ENCODE measurements at places on chromosomes 4 and X.

GRCh38 chr4:17613761-17614415 lies 553 bp upstream of the MED28 start:
- peak; percentile 77 for DNase-seq

GRCh38 chrX:125003746-125004446 lies 315.8 kb upstream of the TEX13C start:
- DNase-seq, result no peak

- no peak for DNase-seq
These were observed 37.2 kb upstream of the SPANXC start for GRCh38 chrX:141279476-141279875.

DNA sequence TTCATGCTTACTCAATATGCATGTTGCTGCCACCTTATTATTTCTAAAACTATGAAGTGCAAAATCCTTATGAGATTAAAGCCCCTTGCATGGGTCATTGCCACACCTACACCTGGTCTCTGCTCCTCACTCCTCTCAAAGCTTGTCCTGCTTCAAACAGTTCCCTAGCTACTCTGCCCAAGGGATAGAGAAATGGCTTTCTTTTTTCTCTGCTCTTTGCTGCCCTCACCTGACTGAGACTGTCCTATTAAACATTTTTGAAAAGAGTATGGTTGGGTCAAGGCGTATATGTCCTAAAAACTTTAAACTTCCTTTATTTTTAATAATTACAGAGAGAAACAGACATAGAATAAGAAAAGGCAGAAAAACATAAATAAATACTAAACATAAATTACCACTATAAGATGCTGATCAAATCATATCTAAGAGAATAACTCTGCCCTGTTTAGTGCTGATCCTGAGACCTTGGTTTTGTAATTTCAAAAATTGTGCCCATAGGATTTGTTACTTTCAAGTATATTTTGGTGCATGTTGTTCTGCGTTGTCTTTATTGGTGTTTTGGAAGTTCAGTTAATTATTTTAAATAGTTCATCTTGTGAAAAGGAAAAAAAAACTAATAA lies 704.9 kb upstream of the PABPC4L start:
- peak; percentile 19 for DNase-seq

GRCh38 chr4:3331511-3332394 lies 38.9 kb downstream of the RGS12 start:
- DNase-seq, result no peak

- no peak for DNase-seq
These were observed 11.1 kb upstream of the TMEM156 start for GRCh38 chr4:39043058-39043860.

- DNase-seq, result no peak
These were observed 54.2 kb upstream of the SPANXN3 start for GRCh38 chrX:143571521-143571920.

DNA sequence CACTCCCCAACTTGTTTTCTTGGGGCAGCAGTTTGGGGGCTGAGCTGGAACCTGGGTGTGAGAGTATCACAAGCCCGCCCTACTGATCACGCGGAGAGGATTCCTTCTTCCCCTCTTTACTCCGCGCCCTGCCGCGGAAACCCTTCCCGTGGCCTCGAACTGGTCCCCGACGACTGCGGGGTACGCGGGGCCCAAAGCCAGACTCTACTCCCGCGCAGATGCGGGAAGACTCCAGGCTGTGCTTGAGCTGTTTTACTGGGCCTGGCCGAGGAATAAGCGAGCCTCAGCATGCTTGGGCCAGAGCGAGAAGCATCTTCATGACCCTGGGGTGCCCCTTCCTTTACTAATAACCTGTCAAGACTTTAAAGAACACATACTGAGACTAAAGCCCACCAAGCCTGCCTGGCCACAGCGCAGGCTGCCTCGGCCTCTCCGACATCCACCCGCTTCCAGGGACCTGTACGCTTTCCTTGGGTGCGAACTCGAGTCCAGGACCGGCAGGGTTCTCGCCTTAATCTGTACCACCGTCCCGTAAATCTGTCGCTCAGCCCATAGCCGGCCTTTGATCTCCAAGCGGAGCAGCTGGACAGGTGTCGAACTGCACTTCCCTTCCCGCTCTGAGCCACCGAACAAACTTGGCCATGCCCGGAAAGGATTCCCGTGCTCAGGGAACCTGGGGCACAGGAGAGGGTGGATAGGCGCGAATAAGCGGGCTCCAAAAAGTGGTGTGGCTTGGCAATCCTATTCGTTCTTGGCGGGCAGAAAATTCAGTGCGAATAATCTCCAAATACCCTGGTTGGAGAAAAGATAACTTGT lies 55.0 kb upstream of the TMEM33 start:
- no peak for DNase-seq

DNA sequence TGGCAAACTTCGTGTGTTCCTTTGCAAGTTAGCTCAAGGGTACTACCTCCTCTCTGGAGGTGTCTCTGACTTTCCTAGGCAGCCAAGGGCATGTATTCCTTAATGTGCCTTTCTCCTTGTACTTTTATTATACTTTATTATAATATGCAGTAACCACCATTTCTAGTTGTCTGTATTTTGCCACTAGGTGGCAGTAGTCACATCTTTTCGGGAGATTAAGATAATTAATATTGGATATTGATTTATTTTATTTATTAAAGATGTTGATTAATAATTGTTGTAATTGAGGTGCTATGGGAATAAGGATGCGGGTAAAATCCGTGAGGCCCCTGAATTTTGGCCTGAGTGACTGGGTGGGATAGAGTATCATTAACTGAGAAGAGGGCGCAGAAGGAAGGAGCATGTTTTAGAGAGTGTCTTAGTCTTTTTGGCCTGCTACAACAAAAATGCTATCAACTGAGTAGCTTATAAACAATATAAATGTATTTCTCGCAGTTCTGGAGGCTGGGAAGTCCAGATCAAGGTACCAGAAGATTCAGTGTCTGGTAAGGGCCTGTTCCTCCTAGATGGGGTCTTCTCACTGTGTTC lies 153.3 kb downstream of the TMEM164 start:
- peak; percentile 12 for DNase-seq

- DNase-seq, result no peak
These were observed 33.5 kb upstream of the CYBB start for GRCh38 chrX:37746218-37746941.

- DNase-seq, result no peak
These were observed 302.5 kb downstream of the PCDH7 start for GRCh38 chr4:31022702-31023101.

Measured in ACHN (cell line).